ENCODE measurements at places on chromosomes 16 and 17. TPM values are rescaled to one million over a fixed set of nuclear protein-coding genes. Genes with fewer than 3 reads are reported as not detected.

Gene USP32
- polyA plus RNA-seq, result 19.4 TPM

Gene KLHL10
- not detected for polyA plus RNA-seq

Gene B3GNT9
- polyA plus RNA-seq, result not detected

Gene CD300E
- polyA plus RNA-seq, result not detected

Gene CIITA
- polyA plus RNA-seq, result 0.38 TPM
